ENCODE measurements at places on chromosomes 6 and 20.

- no peak for DNase-seq
Observed at GRCh38 chr6:142935553-142936517, 9.1 kb downstream of the HIVEP2 start.

- DNase-seq, result no peak
Observed at GRCh38 chr6:35451354-35452182, 570 bp upstream of the FANCE start.

- no peak for DNase-seq
Observed at GRCh38 chr20:35264755-35265154, 13.2 kb downstream of the MMP24OS start.

- DNase-seq, result peak; percentile 34
Observed at GRCh38 chr20:49964964-49965780, 17.6 kb upstream of the SNAI1 start.

DNA sequence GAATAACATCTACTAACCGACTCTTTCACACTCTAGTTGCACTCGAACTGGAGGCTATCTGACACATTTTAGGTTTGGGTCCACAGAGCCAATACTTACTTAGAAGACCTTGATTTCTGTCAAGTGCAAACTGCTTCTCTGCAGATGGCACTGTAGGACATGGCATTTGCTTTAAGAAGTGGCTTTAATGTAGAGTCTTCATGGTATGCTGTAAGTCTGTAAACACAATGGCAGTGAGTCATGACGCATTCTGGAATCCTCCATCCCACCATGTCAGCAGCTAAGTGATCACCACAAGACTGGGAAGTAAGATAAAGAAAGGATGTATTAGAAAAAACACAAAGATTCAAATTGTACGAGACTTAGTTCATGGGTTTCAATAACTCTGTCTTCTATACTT, 377.0 kb upstream of the NOX3 start:
- DNase-seq, result no peak

DNA sequence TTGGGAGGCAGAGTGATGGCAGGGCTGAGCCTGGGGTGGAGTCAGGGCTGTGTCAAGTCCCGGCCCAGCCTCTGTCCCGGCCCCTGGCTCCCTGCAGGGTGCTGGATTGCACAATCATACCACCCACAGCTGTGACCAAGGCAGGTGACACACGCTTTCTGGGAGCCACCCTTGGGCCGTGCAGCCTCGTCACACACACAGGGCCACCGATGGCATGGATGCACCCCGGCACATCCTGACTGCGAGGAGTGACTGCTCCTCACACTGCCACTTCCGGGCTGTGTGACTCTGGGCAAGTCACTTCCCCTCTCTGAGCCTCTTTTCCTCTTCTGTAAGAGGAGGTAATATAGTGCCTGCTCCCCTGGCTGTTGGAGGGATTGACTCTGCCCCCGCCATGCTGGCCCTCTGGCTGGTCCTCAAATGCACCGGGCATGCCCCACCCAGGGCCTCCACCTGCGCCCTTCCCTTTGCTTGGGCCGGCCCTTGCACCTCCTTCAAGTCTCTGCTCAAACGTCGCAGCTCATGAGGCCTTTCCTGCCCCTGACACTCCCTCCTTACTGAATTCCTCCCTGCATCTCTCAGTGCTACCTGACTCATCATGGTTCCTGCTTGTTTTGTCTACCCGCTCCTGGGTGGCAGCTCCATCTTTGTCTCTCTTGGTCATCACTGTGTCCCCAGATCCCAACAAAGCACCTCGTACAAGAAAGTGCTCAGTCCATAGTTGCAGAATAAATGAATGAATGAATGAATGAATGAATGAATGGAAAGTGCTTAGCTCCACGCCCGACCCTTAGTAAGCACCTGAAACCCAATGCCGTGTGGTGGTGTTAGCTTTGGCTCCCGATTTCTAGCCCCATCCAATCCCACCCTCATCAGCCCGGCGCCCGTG, 93.5 kb downstream of the CEBPB start:
- no peak for DNase-seq

- DNase-seq, result no peak
Observed at GRCh38 chr6:25124216-25124715, 154.9 kb upstream of the CARMIL1 start.
